Ecto neural progenitor cell (in vitro differentiated cells): ENCODE measurements at places on chromosomes 11 and 22.
A peak's percentile ranks its signal among the peaks of the same experiment; 100 is the strongest.

GRCh38 chr11:16832193-16832539 is 93.7 kb downstream of the C11orf58 start:
- no peak for DNase-seq

DNA sequence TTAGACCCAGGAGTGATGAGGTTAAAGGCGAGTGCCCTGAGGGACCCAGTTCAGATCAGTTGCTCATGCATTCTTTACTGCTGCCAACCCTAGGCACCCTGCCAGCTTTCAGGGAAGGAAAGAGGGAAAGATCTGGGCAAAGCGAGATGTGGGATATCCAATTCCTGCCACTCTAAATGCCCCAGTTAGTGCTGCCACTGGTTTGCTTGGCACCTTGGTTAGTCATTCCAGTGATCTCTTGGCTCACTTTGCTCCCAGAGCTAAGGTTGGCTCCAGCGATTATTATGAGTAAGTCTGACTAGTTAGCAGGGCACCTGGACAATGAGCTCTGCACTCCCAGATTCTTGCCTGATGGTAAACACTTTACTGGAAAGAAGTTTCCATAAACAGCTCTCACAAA is 85.0 kb downstream of the INSC start:
- DNase-seq: peak; percentile 1

- no peak for DNase-seq
Observed at GRCh38 chr11:72744474-72744873, 7.7 kb downstream of the ARAP1 start.

- DNase-seq: no peak
Observed at GRCh38 chr22:41917375-41917902, 2.6 kb upstream of the SHISA8 start.

DNA sequence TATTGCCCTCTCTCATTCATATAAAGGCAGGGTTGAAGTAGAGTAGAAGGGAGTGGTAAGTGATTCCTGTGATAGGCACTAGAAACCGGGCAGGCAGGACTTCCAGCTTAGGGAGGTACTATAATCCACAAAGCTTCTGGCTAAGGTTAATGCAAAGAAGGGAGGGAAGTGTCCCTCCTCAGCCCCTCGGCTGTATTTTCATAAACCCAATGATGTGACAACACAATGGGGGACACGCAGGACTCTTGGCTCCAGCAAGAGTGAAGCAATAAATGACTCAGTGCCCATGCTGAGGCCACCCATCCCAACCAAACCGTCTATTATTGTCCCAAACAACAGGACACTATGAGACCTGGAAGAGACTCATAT is 90.7 kb downstream of the ETS1 start:
- DNase-seq: no peak

DNA sequence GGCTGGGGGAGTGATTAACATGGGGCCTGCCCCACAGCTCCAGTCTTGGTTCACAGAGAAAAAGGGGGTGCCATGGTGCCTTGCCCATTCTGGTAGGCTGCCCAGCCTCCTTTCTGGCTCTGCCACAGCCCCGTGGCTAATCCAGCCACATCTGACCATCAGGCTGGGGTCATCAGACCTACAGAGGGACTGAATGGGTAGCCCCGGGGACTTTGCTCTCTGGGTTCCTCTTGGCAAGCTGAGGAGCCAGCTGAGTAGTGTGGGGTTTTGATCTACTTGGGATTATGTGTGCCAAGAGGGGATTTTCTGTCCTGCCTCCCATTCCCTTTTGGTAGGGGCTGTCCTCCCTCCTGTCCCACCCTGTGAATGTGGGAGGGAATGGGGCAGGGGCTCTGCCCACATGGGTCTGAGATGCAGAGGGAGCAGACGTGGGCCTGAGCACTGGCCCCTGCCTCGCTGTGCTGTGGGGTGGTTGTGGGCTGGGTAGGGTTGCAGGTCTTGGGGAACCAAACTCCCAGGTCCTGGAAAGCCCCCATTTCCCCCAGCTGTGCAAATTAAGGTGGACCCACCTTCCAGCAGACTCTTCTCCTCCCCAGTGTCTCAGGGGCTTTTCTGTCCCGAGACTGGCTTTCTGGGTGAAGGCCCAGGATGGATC is 32.0 kb downstream of the CD82 start:
- DNase-seq: no peak

DNA sequence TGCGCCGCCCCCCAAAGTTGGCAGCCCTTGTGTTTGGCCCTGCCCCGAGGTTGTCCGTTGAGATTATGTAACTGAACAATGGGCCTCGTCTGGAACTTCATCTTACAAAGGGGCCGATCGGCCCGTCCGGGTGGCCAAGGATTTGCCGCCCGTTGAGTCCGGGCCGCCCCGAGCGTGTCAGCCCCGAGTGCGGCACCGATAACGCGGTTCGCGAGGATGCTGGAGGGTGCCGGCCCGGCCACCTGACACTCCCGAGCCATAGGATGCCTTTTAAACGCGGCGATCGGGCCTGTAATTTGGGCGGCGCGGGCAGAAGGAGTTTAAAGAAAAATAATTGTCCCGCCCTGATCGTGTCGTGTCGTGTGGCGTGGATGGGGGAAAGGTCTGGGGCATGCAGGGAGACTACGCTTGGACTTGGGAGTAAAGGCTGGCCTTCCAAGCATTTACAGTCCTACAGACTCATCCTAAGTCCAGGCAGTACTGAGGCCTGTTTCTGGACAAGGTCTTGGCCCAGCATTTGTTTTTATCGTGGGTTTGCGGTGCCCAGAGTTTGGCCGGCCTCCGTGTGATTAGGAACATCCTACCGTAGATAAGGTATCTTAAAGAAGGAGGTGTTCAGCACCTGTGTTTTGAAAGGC is 1.3 kb downstream of the WEE1 start:
- peak; percentile 56 for DNase-seq

DNA sequence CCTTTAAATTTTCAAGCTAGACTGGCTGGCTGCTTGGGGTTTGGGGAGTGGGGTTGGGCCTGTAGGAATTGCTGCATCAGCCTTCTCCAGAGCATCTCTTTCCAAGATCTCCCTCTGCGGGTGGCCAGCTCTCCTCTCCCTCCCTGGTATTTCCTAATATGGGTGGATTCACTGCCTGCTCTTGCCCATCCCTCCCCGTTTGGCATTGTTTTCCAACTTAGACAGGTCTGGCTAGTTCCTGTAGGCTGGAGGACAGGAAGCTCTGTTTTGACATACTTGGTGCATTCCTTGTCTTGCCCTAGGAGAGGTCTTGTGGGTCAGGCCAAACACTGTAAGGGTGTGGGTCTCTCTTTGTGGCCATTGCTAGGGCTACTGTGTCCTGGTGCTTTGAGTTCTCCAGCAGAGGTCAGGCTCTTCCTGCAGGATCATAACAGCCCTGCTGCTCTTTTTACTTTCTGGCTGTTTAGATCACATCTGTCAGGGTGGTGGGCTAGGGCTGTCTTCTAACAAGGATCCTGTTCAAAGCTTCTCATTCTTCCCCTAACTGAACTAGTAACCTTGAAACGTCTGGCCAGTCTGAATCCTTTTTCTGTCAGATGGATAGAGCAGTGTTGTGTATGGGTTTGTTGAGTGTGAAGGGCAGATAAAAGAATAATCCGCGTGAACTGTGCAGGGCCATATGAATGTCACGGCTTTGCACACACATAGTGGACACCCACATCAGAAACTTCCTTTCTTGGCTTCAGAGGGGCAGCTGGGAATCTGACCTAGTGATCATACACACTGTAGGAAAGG is 18.3 kb upstream of the MICALL1 start:
- peak; percentile 50 for DNase-seq

- DNase-seq: no peak
Observed at GRCh38 chr11:134405841-134406240, 6.2 kb downstream of the B3GAT1 start.

DNA sequence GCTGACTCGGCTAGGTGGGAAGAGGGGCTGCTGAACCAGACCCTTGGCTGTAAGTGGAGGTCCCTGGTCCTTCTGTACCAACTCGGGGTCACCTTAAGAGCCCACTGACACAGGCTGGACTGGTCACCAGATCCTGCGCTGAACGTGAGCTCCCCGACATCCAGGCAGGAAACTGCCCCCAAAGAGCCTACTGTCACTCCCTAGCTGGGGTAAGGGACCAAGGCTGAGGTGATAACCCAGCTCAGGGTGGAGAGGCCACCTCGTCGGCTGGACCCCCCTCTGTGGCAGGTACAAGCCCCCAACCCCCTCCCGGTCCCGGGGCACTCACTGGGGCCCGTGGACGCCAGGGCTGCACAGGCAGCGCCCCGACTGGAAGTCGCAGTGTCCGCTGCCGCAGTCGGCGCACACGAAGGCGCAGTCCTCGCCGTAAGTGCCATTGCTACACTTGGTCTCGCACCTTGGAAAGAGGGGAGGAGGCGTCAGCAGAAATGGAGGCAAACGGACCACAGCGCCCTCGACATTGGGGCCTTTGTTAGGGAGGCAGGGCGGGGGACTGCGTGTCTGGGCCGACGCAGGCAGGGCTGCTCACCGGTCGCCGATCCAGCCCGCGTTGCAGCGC is 7.4 kb downstream of the SCARF2 start:
- no peak for DNase-seq

DNA sequence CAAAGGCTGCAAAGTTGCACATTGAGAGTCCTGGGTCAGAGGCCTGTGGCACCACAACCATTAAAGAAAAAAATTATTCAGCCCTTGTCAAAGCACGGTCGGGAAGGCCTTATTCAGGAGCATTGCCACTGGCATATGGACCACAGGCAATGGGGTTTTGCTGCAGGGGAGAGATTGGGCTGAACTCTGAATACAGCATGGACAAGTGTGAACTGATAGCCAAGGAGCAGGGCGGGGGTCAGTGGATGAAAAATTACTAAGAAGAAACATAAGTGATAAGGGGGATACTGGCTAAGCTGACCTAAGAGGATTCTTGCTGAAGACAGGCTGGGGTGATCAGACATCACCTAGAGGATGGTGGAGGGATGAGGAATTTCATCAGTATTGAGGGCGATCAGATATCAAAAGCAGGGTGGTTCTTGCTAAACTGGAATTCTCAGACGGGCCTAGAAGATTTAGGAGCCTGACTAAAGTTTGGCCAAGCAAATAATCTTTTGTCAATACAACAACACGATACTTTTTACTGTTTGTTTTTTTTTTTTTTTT is 3.3 kb upstream of the DGCR8 start:
- no peak for DNase-seq

- DNase-seq: no peak
Observed at GRCh38 chr22:42025421-42025820, 26.8 kb downstream of the WBP2NL start.

GRCh38 chr11:2387266-2387987 is 10.3 kb downstream of the CD81 start:
- DNase-seq: no peak

DNA sequence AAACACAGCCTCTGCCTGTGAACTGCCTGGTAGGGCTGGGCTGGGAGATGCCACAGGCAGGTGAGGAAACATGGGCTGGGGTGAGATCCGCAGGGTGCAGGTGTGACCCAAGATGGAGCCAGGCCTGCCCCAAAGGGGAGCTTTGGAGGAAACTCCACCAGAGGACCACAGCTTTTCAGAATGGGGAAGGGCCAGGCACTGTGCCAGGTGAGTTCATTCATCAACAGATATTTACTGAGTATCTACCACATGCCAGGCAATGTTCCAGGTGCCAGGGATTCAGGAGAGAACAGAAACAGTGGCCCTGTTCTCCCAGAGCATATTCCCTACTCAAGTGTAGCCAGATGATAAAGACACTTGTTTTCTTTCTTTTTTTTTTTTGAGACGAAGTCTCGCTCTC is 11.2 kb downstream of the RTN4RL2 start:
- no peak for DNase-seq

DNA sequence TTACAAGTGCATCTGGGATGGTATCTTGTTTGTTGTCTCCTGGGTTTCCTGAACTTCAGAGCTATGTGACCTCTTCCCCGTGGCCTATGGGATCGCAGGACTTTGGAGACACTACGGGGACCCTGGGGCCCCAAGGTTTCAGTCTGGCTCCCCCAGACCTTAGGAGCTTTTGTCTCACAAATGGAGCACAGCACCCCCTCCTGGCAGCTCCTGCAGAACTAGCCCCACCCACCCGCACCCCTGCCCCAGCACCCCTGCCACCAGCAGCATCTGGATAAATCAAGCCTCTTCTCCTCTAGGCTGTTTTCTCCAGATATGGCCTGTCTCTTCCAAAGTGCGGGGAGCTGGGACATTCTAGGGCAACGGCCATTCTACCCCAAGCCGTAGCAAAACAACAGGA is 10.4 kb downstream of the RCOR2 start:
- DNase-seq: no peak

GRCh38 chr11:69734841-69735240 is 31.0 kb upstream of the FGF19 start:
- DNase-seq: no peak

DNA sequence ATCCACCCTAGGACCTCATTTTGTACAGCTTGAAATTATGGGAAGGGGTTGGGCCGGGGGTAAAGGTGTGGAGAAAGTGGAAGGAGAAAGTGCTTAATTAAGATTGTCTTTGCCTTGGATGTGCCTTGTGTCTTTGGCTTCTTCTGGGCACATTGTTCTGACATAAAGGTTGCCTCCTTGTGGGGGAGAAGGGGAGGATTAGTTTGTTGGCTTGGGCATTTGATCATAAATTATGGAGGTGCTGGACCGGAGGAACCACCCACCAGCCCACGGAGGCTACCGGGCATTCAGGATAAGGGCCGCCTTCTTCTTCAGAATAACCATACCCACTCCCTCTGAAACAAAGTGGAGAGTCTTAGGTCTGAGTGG is 1.3 kb downstream of the PAFAH1B2 start:
- DNase-seq: no peak

DNA sequence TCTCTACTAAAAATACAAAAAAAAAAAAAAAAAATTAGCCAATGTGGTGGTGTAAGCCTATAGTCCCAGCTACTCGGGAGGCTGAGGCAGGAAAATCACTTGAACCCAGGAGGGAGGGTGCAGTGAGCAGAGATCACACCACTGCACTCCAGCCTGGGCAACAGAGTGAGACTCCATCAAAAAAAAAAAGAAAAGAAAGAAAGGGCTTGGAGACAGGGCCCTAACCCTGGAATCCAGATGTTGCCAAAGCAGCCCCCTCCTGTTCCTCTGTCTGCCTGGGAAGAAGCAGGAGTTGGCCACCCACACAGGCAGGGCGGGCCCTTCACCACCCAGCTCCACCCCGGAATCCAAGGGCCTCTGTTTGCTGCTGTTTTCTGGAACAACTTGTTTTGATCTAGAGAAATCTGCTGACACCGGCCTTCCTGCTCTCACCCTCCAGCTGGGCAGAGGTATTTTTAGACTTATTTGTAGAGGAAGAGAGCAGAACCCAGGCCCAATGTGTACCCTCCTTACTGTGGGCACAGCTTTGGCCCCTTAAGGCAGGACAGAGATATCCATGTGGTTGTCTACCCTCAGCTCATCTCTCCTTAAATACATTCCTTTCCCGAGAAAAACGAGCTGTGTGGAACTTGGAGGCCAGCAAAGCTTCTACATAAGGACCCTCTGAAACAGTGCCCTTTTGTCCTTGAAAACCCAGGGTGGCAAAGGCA is 2.7 kb upstream of the NEAT1 start:
- DNase-seq: peak; percentile 74
